PC-9 (cell line): ENCODE measurements at places on chromosomes 3 and 15. TPM values are rescaled to one million over a fixed set of nuclear protein-coding genes. Genes with fewer than 3 reads are reported as not detected.

GRCh38 chr15:57327985-57328471 lies 48.3 kb upstream of the CGNL1 start:
- DNase-seq = no peak
- H3K4me3 ChIP-seq = no peak overlapping the region
- H3K36me3 ChIP-seq = no peaks in the 10 kb centered on the region
- no peak overlapping the region for H3K27ac ChIP-seq
- no peaks in the 10 kb centered on the region for H3K27me3 ChIP-seq
- peaks cover 7% of the 10 kb centered on the region for H3K4me1 ChIP-seq

- no peaks in the 10 kb centered on the region for H3K4me1 ChIP-seq
- DNase-seq = no peak
- H3K27ac ChIP-seq = no peak overlapping the region
Measured at GRCh38 chr3:195423818-195424217, 19.0 kb downstream of the ACAP2 start.

GRCh38 chr15:74340150-74340549 lies 27.3 kb downstream of the CYP11A1 start:
- peak overlapping the region; percentile 85 for H3K27ac ChIP-seq
- H3K27me3 ChIP-seq = no peaks in the 10 kb centered on the region
- H3K36me3 ChIP-seq = no peaks in the 10 kb centered on the region
- H3K4me3 ChIP-seq = no peak overlapping the region; the same call in 1 of the 2 replicates
- peak; percentile 82 for DNase-seq

DNA sequence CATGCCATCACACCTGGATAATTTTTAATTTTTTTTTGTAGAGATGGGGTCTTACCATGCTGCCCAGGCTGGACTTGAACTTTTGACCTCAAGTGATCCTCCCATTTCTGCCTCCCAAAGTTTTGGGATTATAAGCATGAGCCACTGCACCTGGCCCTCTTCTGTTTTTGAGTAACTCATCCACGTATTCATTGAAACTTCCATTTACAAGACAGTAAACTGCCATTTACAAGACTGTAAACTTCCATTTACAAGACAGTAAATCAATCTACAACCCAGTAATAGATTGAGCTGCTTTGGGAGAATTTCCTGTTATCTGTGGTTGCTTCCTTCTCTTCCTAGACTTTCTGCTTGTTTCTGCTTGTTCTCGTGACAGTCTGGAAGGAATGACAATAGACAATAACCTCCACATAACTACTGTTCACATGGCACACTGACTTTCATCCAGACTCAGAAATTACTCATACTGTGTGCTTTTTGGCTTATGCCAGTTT lies 114.7 kb upstream of the CCNL1 start:
- H3K36me3 ChIP-seq = no peaks in the 10 kb centered on the region
- H3K27me3 ChIP-seq = no peaks in the 10 kb centered on the region
- DNase-seq = no peak
- H3K4me3 ChIP-seq = no peak overlapping the region
- no peaks in the 10 kb centered on the region for H3K4me1 ChIP-seq

The GATA2 gene
- total RNA-seq = 29.0 and 36.9 TPM in 2 replicates

The CHRFAM7A gene
- total RNA-seq = not detected in 2 replicates

- no peaks in the 10 kb centered on the region for H3K4me1 ChIP-seq
- H3K36me3 ChIP-seq = no peaks in the 10 kb centered on the region
- H3K27me3 ChIP-seq = no peaks in the 10 kb centered on the region
- no peak for DNase-seq
Measured at GRCh38 chr3:111519178-111519855, 22.7 kb upstream of the CD96 start.

DNA sequence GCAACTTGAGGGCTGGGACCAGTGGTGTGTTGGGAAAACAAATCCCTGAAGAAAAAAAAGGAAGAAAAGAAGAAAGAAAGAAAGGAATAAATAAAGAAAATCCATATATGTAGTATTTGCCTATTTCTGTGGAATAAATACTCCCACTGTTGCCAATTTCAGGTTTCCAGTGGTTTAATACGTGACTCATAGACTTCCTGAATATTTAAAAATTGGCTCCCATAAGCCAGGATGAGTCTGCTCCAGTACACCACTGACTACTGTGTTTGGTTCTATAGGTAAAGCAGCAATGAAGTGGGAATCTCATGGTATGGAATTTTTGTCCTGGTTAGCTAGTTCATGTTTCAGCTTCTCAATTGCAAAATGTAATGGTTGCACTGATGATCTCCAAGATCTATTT lies 31.6 kb downstream of the PYDC2 start:
- no peaks in the 10 kb centered on the region for H3K27me3 ChIP-seq
- H3K4me1 ChIP-seq = no peaks in the 10 kb centered on the region
- H3K27ac ChIP-seq = no peak overlapping the region
- no peak for DNase-seq

The TMEM207 gene
- not detected in 2 replicates for total RNA-seq

DNA sequence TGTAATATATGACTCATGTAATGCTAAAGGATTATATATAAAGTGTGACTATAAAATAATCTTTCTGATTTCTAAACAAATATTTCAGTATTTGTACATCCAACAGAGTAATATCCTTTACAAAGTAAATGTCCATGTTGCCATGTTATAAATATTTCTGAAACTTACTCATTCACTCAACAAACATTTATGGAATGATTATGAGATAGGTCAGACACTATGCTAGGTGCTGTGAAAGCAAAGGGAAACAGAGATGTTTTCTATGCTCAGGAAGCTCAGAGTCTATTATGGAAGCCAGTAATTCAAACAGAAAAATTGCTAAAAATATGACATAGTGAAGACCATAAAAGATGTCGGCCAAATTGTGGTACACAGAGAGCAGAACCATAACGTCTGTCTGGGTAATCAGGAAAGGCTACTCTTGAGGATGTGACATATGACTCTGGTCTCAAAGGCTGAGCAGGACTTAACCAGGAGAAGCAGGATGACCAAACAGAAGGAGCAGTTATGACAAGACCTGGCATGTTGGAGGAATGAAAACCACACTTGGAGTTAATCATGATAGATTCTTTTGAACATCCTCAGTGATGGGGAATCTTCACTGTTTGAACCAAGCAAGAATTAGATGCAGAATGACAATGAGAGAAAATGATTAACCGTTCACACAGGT lies 39.0 kb upstream of the MYO5C start:
- no peaks in the 10 kb centered on the region for H3K27me3 ChIP-seq
- H3K4me1 ChIP-seq = peaks cover 27% of the 10 kb centered on the region
- H3K27ac ChIP-seq = no peak overlapping the region
- H3K36me3 ChIP-seq = no peaks in the 10 kb centered on the region
- peak; percentile 63 for DNase-seq

The TMOD3 gene
- total RNA-seq = 94.9 and 125 TPM in 2 replicates

DNA sequence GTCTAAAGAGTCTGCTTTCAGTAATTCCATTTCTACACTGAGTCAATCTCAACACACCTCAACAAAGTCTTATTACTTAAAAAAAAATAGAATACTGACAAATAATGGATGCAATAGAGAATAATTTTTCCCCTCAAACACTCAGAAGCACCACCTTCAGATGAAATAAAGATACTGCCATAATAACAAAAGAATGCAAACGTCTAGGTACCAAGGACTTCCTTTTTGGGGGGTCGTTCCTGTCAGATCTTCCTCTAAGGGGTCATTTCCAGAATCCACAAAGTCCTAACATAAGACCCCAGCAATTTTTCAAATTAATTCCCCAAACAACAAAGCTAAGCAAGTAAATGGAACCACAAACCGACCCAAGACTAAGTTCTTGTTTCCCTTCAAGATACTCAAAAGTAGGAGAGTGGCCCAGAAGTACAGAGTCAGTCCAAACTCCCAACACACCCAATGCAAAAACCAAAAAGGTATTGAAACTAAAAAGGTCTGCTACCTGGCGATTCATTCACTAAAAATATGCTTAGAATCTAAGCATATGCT lies 1.3 kb downstream of the RYK start:
- no peaks in the 10 kb centered on the region for H3K36me3 ChIP-seq
- H3K27me3 ChIP-seq = no peaks in the 10 kb centered on the region
- no peak for DNase-seq

GRCh38 chr15:82810061-82810889 lies 847 bp downstream of the WHAMM start:
- DNase-seq = peak; percentile 28
- peak overlapping the region; percentile 80 for H3K27ac ChIP-seq
- peaks cover 17% of the 10 kb centered on the region for H3K4me1 ChIP-seq
- H3K27me3 ChIP-seq = no peaks in the 10 kb centered on the region

DNA sequence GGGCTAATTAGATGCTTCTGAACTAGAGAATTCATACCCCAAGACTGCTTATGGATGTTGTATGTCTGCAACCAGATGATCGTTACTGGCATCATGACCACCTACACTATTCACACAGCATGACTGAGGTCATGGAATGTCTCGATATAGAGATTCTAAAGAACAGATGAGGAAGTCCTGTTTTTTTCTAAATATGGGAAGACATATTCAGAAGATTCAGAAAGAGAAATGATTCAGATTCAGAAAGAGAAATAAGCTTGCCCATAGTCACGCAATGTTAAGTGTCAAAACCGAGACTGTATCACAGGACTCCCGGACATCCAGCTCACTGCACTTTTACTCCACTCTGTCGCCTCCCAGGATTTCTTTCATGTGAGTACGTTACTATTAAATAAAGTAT lies 136.2 kb downstream of the TPRG1 start:
- H3K27ac ChIP-seq = no peak overlapping the region
- H3K36me3 ChIP-seq = no peaks in the 10 kb centered on the region; the same call in 1 of the 2 replicates
- no peaks in the 10 kb centered on the region for H3K27me3 ChIP-seq

GRCh38 chr15:78866803-78867202 lies 5.9 kb upstream of the MORF4L1 start:
- H3K36me3 ChIP-seq = no peaks in the 10 kb centered on the region
- no peaks in the 10 kb centered on the region for H3K4me1 ChIP-seq
- no peak overlapping the region for H3K4me3 ChIP-seq
- DNase-seq = no peak

- no peaks in the 10 kb centered on the region for H3K27me3 ChIP-seq
- peaks cover 9% of the 10 kb centered on the region for H3K4me1 ChIP-seq
- DNase-seq = no peak
- H3K4me3 ChIP-seq = peak overlapping the region; percentile 93; the same call in 1 of the 2 replicates
- H3K36me3 ChIP-seq = no peaks in the 10 kb centered on the region
Measured at GRCh38 chr3:33798113-33798417, 365 bp upstream of the PDCD6IP start.

- H3K27me3 ChIP-seq = no peaks in the 10 kb centered on the region
- H3K4me1 ChIP-seq = peaks cover 8% of the 10 kb centered on the region; the same call in 1 of the 2 replicates
- no peaks in the 10 kb centered on the region for H3K36me3 ChIP-seq
Measured at GRCh38 chr15:38758043-38758442, 193.4 kb upstream of the RASGRP1 start.

GRCh38 chr3:176755552-176755951 lies 441.7 kb downstream of the TBL1XR1 start:
- no peak for DNase-seq
- no peaks in the 10 kb centered on the region for H3K27me3 ChIP-seq
- H3K4me1 ChIP-seq = no peaks in the 10 kb centered on the region
- H3K4me3 ChIP-seq = no peak overlapping the region

GRCh38 chr15:96354731-96355567 lies 24.4 kb downstream of the NR2F2 start:
- no peaks in the 10 kb centered on the region for H3K27me3 ChIP-seq
- H3K4me1 ChIP-seq = no peaks in the 10 kb centered on the region; the same call in 1 of the 2 replicates
- peak overlapping the region; percentile 44; the same call in 1 of the 2 replicates for H3K4me3 ChIP-seq
- no peak overlapping the region for H3K27ac ChIP-seq

The MDFIC2 gene
- total RNA-seq = not detected in 2 replicates

DNA sequence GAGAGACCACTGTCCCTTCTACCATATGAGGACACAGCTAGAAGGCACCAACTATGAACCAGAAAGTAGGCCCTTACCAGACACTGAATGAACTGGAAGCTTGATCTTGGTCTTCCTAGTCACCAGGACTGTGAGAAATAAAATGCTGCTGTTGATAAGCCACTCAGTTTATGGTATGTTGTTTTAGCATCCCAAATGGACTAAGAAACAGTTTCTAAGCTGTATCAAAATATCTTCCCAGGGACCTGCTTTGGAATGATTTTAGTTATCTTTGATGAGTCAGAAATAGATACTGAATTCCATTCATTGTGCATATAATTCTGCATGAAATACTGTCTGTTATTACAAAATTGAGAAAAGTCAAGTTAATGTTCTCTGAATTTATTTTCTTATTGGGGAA lies 18.6 kb downstream of the WDR76 start:
- no peaks in the 10 kb centered on the region for H3K27me3 ChIP-seq
- no peak overlapping the region for H3K4me3 ChIP-seq
- no peaks in the 10 kb centered on the region for H3K36me3 ChIP-seq
- H3K4me1 ChIP-seq = no peaks in the 10 kb centered on the region
- no peak overlapping the region for H3K27ac ChIP-seq

The ACOX2 gene
- 2.8 and 3.5 TPM in 2 replicates for total RNA-seq

The ANP32A gene
- total RNA-seq = 151 and 182 TPM in 2 replicates

DNA sequence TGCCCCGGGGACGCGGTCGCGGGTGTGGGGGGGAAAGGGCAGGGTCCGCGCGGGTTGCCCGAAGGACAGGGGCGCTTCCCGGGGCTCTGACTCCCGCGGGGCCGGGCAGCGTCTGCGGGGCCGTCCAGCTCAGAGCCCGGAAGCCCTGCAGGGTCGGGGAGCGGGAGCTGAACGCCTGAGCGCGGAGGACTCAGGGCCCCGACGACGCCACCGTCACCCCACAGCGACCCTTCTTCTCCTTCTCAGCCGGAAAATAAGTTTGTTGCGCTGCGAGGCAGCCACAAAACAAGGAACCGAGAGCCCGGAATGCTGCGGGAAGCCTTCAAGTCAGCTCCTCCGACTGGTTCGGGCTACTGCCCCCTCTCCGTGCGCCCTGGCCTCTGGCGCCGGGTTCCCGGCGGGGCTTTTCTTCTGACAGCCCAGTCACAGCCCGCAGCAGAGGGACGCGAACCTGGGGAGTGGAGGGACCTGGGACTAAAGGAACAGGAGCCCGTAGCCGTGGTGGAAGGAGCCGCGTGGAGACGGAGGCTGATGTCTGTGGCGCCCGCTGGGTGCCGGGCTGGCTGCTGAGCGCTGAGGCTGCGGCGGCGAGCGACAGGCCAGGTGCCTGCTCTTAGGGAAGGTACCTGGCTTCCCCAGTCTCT lies 484 bp downstream of the CNTN4 start:
- H3K4me1 ChIP-seq = no peaks in the 10 kb centered on the region
- H3K4me3 ChIP-seq = no peak overlapping the region
- no peak overlapping the region for H3K27ac ChIP-seq
- DNase-seq = no peak

DNA sequence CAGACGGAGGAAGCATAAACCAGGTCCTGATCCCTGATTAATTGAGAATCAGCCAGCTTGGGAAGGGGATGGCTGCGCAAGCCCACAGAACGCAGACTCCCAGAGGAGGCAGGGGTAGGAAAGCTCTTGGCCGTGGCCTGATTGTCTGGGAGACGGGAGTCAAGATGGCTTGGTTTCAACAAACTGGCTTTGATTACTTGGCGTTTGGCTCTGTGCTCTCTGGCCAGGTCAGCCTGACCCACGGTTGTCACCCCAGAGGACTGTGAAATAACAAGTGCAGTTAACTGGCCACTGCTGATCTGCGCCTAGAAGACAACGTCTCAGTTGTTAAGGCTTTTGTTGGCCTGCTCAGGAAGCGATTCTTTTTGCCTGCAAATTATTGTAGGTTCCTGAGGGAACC lies 387.0 kb upstream of the PROK2 start:
- DNase-seq = no peak
- no peaks in the 10 kb centered on the region for H3K36me3 ChIP-seq
- no peak overlapping the region for H3K4me3 ChIP-seq

- H3K27me3 ChIP-seq = peaks cover 35% of the 10 kb centered on the region
- DNase-seq = no peak
- H3K4me3 ChIP-seq = no peak overlapping the region
- no peaks in the 10 kb centered on the region for H3K4me1 ChIP-seq
- no peaks in the 10 kb centered on the region for H3K36me3 ChIP-seq
Measured at GRCh38 chr15:82647835-82648256, 683 bp upstream of the CPEB1 start.
